Activated CD4-positive, alpha-beta T cell treated with anti-CD3 and anti-CD28 coated beads, Interleukin-2, amount 10 ng/mL, durations not matched to agents 7 days and 5 days (primary cell): ENCODE measurements at places on chromosomes 13 and 19.

DNA sequence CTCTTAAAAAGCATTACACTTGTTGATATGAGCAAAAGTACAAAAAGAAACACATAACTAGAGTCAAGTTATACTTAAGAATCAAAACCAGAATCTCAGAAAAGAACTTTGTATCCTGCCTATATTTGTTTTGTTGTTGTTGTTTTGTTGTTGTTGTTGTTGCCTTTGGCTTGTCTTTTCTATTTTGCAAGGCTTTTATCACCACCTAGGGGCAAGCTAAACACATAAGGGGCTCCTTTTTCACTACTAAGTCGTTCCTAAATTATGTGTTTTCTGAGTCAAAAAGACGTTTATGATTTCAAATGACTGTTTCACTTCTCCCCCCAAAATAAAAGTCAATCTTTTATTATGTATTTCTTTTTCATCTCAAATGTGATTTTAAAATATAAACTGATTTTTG lies 250.2 kb downstream of the RBM26 start:
- DNase-seq, result no peak

DNA sequence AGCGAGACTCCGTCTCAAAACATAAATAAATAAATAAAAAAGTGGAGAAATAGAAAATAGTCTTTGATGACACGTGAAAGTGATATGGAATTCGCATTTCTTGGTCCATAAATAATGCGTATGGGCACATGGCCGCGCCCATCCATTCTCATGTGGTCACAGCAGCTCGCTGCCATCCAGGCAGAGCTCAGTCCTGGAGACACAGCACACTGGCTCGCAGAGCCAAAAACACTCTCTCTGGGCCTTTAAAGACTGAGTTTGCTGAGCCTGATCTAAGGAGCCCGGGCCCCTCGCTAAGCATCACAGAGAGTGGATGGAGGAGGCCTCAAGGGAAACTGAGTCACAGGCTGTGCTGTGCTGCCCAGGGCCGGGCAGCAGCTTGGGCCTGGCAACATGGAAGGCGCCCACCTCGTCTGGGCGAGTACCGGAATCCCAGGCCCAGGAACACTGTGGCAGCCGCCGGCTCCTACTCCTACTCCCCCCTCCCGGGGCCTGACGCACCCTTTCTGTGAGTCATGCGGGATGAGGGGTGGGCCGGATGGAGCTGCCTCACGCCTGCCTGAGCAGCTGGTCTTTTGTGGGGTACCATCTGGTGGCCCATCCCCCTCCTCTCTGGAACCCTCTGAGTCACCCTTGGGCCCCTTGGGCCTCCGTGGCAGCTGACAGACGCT lies 28.9 kb upstream of the CACTIN start:
- DNase-seq, result no peak

- DNase-seq, result no peak
Observed at GRCh38 chr13:108146642-108147041, 68.7 kb downstream of the LIG4 start.

- no peak for DNase-seq
Observed at GRCh38 chr13:41159174-41159573, 26.6 kb upstream of the KBTBD6 start.

GRCh38 chr13:30395192-30396158 lies 26.8 kb upstream of the UBE2L5 start:
- peak; percentile 82 for DNase-seq

- no peak for DNase-seq
Observed at GRCh38 chr19:328025-328505, 16.5 kb downstream of the MIER2 start.

DNA sequence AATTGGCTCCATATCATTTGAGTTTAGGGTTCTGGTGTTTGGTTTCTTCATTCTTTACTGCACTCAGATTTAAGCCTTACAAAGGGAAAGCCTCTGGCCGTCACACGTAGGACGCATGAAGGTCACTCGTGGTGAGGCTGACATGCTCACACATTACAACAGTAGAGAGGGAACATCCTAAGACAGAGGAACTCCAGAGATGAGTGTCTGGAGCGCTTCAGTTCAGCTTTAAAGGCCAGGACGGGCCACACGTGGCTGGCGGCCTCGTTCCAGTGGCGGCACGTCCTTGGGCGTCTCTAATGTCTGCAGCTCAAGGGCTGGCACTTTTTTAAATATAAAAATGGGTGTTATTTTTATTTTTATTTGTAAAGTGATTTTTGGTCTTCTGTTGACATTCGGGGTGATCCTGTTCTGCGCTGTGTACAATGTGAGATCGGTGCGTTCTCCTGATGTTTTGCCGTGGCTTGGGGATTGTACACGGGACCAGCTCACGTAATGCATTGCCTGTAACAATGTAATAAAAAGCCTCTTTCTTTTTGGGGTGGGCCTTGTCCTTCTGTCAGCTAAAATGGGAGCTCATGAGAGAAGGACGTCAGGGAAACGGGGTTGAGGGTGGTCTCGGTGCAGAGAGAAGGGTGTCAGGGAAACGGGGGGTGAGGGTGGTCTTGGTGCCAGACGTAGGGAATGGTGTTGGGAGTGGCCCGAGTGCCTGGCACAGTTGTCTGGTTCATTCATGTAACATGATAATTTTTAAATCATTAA lies 26.0 kb downstream of the LAMP1 start:
- no peak for DNase-seq

DNA sequence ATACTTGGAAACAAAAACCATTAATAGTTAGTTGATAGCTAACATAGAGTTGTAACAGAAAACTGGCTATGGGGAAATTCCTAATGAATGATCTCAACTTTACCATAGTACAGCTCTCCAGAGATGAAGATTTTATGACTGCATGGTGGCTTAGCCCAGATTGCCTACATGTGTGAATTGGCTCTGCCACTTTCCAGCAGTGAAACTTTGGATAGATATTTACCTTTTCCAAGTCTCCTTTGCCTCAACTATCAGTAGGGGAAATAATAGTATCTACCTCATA lies 161.1 kb downstream of the LACC1 start:
- DNase-seq, result no peak

GRCh38 chr19:48342841-48343540 lies 17.6 kb downstream of the EMP3 start:
- no peak for DNase-seq

DNA sequence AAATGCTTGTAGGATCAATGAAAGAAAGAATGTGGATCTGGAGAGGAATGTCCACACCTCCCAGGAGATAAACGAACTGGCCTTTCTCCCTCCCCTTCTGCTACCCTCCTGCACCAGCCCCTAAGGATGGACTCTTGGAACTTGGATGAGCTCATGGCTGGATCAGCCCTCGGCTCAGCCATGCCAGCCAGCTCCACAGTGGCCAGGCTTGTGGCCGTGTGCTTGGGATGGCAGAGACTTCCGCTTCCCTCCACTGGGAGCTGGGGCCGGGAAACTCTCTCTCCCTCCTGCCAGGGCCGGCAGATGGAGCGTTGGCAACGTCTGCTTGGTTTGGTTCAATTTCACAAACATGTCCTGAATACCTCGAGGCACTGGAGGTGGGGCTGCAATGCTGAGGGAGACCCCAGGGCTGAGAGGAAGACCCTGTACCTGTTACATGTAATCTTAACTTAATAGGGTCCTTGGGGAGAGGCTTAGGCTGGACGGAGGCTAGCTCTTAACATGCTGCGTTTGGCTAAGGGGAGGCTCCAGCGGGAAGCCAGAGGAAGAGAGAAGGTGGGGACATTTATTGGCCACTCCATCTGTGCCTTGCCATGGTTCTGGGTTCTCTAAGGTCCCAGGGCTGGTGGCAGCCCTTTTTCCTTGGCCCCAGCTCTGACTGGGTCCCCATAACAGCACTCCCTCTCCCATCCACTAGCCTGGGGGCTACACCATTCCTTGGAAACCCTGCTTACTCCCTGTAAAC lies 152.5 kb downstream of the IER2 start:
- DNase-seq, result no peak

DNA sequence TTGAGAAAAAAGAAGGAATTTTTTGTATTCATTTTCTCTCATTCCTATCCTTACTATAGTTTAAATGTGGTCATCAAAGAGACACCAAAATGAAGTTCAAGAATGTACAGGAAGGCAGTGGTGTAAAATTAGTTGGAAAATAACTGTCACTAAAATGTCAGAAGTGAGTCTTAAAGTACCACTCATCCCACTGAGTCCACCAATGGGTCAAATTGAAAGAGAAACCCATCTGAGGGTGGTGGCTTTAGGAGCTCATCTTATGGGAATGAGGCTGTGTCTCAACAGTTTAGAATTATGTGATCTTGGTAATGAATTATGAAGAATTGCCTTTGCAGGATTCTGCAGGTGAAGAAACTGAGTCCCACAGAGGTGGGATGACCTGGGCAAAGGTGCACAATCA lies 403.5 kb downstream of the FGF9 start:
- no peak for DNase-seq

DNA sequence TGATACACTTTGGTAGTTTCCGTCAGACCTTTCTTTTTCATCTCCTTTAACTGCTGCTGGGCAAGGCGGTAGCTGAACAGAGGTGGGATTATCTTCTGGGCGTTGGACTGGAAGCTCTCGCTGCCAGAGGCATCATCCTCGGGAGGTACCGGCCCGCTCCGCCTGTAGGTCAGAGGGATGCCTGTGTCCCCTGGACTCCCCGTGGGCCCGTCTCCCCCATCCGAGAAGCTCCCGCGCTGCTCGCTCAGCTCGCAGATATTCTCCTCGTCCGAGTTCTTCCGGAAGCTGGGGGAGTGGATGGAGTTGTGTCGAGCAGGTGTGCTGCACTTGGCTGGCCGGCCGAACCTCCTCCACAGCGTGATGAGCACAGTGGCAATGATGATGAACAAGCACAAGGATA lies 27.7 kb downstream of the THSD1 start:
- DNase-seq, result no peak

- no peak for DNase-seq
Observed at GRCh38 chr13:77345150-77345780, 18.4 kb upstream of the MYCBP2 start.

DNA sequence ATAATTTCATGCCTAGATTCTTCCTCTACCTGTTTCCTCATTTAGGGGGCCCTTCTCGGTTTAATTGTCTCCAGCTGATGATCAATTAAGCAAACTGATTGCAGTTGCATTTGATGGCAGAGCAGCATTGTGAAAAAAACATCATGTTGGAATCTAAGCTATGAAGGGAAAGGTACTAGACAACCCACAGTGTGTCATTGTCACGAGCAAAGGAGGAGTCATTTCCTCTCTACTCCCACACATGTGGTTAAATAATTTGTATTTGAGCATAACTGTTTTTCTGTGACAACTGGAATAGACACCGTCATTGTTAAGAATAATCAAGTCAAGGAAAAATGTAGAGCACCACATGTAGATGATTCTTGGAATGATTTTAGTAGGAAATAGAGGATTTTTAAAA lies 240.3 kb downstream of the DCT start:
- DNase-seq, result no peak

- DNase-seq, result no peak
Observed at GRCh38 chr19:12000152-12000981, 35.1 kb downstream of the ZNF433 start.

DNA sequence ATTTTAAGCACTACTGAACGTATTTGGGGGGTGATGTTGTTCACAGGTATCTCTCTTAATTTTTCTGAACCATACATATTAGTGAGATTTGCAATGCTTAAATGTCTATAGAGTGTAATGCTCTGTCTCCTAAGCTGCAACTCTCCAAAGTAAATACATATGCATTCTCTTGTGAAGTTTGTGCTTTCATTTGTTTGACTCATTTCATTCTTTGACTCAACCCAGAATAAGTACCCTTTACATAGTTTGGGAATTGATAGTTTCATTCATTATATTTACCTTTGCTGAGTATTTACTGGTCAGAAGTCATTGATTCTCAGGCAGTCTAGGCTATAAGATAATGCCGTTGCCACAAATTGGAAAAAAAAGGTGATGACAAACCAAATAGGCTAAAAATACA lies 406.9 kb downstream of the FGF9 start:
- DNase-seq, result no peak

DNA sequence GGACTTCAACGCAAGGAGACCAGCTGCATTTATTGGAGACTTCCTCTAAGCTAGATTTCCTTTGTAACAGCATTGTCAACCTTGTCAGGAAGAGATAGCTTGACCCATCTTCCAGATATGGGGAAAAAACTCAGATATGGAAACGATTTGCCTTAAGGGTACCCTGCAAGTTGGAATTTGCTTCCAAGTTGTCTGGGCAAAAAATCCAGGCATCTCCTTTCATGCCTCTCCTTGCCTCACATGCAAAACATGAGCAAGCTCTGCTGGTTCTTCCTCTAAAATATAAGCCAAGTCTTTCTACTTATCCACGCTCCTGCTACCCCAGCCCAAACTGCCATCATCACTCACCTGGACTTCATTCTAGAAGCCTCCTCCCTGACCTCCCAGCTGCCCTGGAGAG lies 6.4 kb upstream of the DNMT1 start:
- DNase-seq, result no peak

DNA sequence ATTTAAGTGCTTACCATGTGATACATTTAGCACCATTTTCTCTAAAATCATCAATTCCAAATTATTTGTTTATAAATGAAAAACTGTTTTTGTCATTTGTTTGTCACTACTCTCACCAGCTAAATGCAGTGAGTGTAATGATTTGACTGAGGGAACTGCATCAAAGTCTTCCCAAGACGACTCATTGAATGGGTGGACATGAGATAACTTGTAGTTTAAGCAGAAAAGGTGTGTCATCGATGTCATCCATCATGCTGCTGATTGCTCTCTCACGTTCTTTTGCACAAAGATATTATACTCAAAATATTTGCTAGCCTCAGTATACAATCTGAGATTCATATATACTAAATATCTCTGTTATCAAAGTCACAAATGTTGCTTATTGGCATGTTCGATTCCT lies 366.5 kb downstream of the IRS2 start:
- DNase-seq, result no peak

- DNase-seq, result peak; percentile 90
Observed at GRCh38 chr19:5961969-5962945, 15.7 kb downstream of the RANBP3 start.

GRCh38 chr19:5052515-5052914 lies 83.6 kb downstream of the KDM4B start:
- no peak for DNase-seq

DNA sequence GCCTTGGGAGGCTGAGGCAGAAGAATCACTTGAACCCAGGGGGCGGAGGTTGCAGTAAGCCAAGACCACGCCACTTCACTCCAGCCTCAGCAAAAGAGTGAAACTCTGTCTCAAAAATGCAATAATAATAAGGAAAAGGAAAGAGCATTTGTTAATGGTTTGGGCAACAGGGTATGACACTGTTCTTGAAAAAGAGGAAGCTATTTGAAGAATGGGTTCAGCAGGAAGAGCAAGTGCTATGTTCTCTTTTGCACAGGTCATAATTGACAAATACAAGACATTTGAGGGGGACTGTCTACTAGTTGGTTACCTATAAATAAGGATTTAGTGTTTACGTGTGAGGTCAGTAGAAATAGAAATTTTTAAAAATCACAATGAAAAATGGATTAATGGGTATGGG lies 218.3 kb downstream of the DCT start:
- DNase-seq, result no peak

DNA sequence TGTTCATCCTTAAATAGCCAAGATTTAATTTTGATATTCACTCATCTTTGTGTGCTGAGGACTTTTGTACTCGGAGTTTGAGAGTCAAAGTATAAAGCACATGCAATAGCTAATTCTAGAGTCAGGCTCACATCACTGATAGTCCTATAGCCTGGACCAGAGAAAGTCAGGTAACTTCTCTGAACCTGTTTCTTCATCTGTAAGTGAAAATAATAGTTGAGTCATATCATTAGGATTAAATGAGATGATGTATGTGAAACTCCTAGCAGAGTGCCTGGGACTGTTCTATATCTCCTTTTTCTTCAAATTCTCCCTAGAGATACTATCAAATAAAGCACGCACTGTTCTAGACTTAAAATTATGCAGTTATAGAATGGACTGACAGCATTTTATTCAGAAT lies 9.0 kb downstream of the CHAMP1 start:
- DNase-seq, result no peak
